ENCODE measurements at places on chromosomes 5 and 9.

DNA sequence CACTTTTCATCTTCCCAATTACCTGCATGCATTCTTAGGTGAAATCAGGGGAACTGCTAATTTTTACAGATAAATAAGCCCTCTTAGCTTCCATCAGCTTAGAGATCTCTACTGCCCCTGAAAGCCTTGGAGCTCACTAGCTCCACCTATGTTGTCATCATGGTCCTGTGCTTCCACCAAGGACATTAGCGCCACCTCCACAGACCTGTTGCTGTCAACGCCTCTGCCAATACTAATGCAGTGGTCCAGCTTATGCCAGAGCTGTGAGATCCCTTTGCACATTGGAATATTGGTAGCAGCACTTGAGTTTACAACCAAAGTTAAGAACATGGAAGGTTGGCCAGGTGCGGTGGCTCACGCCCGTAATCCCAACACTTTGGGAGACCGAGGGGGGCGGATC, 7.7 kb upstream of the SHISAL2B start:
- no peak for DNase-seq

- DNase-seq, result peak; percentile 24
Observed at GRCh38 chr9:137278061-137278701, 655 bp downstream of the TOR4A start.

- no peak for DNase-seq
Observed at GRCh38 chr9:15353892-15354291, 46.9 kb upstream of the TTC39B start.

DNA sequence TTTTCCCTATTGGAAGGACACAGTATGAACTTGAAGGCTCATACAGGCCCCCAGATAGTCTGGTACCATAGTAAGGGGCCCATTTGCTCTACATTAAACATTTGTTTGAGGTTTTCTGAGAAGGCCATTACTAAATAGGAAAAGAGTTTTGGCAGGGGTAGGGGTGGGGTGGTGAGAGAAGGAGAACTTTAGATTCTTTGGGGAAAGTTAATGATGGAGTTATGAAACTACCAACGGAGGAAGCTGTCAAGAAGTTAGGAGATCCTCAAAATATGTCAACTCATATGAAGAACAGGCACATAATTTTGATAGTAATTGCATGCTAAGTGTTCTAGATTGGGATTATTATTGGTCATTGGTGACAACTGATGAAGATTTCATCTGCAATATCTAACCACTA, 114.7 kb downstream of the TAF11L14 start:
- no peak for DNase-seq

DNA sequence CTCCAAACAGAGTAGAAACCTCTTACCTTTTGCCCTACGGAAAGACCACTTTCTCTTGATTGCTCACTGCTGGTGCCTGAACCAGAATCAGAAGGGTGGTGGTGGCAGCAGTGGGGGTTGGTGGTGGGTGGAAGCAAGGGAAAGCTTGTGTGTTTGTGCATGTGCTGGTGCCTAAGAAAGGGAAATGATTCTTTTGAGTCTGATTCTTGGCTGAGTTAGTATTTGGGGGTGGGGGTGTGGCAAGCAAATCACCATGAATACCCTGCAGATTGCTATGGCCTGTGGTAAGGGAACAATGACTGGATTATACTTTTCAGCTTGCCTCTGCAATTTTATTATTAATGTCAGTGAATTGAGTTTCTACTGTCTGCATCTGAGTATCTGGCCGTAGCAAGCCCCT, 106.6 kb downstream of the ARHGAP26 start:
- DNase-seq, result no peak

DNA sequence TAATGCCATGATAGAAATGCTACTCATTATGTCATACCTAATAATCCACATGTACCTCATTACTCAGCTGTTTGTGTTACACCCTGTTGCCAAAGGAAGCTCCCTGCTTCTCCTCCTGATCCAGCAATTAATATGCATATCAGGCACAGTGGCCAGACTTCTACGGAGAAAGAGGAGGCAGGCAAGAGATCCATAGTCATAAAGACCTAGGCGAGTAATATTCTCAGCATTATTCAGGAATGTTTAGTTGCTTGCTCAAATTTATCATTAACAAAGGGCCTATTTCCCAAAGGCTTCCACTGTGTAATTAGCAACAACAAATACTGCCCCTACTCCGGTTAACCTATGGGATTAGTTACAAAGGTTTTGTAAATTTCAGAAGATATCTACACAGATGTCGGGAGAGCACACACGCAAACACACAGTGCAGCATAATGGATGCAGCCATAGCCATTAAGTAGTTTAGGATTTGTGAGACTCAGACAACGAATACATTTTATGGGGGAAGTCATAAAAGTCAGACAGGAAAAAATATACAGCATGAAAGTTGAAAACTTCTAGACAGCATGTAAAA, 192.6 kb downstream of the EFNA5 start:
- no peak for DNase-seq

DNA sequence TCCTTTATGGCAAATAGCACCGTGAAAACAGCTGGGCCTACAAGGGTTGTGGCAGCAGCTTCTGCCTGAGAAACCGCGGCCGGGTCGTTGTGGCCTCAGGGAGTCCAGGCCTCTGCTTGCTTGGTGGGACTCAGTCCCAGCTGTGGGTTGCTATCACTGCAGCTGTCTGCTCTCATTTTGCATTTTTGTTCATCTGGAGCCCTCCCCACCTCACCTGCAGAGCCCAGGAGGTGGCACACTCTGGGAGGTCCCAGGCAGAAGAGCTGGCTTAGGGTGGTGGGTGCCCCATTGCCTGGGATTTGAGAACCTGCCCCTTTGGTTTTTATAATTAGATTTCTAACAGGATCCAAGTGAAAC, 138.4 kb downstream of the GADD45G start:
- DNase-seq, result no peak

GRCh38 chr5:55923177-55923771, 71.5 kb downstream of the IL6ST start:
- no peak for DNase-seq

DNA sequence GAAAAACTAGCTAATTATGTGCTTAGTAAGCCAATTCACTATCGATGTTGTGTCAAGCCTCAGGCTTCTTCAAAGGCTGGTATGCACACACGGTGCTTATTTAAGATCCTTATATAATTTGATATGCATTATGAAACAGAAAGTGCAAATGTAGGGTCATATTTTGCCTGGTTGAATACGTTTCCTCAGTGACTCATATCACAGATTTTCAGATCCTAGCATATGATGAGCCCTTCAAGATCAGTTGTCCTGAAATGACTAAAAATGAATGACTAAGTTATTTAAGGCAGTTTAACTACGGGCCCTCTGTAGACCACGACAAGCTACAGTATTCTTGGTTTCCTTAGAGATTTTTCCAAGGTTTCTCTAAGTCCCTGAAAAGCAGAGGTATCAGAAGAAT, 778.3 kb downstream of the PRELID2 start:
- no peak for DNase-seq

DNA sequence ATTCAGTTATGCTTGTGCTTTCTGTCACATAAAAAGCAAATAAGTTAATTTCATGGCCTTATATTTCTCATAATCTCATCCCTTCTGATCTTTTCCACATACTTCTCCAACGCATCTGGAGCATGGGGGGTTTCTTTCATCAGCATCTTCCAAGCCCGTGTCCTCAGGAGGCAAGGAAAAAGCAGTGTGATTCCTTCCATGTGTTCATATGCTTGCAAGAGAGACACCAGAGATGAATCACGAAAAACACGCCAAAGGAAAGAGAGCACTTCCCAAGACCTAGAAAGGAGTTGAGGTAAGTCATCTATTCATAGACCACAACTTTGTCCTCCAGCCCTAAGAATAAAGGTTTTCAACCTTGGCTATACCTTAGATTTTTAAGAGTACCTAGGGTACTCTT, 26.0 kb upstream of the SVEP1 start:
- no peak for DNase-seq

DNA sequence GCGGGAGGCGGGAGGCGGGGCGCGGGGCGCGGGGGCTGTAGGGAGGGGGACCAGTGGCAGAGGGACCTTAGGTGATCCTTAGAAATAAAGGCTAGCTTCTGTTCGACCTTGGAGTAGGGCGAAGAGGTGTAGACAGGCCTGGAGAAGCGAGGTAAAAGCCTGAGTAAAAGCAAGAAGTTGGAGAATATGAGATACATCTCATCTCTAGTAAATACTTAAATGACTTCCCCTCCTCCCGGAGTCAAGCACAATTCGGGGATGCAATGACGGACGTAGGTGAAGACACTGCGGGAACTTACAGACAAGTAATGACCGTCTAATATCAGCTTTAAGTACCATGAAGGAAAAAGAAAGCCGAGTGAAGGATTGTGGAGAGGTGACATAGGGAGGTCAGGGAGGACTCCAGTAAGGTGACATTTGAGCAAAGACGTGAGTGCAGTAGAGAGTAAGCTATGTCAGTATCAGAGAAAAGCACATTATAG, 466 bp downstream of the SMC2 start:
- no peak for DNase-seq

DNA sequence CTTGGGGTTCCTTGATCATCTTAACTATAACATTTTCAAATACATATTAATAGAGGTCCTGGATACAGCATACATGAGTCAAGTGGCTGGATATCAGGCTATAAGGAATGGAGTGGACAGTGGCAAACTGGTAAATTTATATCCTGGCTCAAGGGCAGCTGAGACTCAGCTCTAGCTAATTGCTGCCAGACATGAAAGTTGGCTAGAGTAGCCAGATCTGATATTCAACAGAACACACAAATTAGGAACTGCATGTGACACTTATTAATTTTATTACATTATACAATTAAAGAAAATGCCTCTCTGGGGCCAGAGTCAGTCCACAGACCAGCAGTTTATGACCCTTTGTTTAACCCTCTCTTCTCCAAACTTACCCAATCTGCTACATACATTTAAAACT, 206.5 kb downstream of the KCTD16 start:
- DNase-seq, result no peak
